ENCODE measurements at places on chromosomes 6 and 20.

DNA sequence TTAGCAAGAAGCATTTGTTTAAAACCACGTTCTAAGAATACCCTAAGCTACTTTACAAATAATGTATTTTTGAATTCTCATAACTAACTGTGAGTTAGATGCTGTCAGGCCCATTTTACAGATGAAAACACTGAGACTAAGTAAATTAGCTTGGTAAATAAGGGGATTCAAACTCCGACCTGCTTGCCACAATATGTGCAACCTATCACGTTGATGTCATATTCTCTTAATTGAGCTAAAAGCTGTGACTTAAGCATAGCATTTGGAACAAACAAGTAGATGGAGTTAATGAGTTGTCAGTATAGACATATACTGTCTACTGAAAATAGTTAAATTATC is 9.4 kb upstream of the PERP start:
- no peak for DNase-seq

DNA sequence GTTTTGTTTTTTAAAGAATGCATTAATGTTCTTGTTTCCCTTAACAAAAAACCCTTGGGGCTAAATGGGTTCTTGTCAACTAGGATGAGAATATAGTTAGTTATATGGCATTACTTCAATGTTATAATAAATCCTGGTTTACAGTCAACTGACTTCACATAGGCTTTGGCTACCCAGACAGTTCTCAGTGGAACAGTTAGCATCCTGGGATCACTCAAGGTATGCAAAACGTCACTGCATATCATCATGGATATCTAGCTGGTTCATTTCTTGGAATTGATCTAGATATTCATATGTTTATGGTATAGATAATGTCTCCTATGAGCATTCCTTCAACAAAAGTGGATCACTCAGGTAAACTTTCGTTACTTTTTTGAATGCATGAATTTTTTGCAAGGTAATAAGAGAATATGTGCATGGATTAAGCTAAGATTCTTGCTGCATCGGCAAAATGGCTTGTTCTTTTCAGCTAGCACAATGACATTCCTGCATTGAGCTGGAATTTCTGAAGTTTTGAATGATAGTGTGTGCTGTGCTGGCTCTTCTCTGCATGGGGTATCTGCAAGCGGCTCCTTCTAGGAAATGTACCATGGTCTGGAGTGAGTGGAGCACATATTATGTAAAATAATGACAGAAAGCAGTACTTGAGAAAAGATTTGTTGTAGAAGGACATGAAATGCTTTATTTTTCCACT is 138.9 kb downstream of the ADGRG6 start:
- no peak for DNase-seq

DNA sequence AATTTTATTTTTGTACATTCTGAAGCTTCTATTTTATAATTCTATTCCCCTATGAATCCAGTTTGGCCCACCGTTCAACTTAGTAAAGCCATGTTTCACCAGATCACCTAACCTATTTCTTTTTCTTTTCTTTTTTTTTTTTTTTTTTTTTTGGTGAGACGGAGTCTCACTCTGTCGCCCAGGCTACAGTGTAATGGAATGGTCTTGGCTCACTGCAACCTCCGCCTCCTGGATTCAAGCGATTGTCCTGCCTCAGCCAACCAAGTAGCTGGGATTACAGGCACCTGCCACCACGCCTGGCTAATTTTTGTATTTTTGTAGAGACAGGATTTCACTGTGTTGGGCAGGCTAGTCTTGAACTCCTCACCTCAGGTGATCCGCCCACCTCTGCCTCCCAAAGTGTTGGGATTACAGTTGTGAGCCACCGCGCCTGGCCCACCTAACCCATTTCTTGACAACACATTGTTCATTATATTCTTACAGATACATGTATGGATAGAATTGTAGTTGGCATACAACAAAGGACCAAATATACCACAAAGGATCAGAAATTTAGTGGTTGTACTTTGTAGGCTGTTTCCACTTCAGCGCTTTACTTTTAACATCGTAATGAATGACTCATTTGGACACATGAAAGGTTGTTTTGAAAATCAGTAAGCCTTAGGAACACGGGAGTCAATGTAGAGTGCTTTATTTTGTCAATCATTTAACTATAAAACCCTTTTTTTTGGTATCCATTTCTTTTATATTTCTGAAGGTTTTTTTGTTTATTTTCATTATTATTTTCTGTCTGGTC is 63.2 kb downstream of the GJA1 start:
- no peak for DNase-seq

GRCh38 chr6:101705866-101706265 is 312.4 kb downstream of the GRIK2 start:
- no peak for DNase-seq

- no peak for DNase-seq
Observed at GRCh38 chr6:82970839-82971238, 94.8 kb downstream of the UBE3D start.

DNA sequence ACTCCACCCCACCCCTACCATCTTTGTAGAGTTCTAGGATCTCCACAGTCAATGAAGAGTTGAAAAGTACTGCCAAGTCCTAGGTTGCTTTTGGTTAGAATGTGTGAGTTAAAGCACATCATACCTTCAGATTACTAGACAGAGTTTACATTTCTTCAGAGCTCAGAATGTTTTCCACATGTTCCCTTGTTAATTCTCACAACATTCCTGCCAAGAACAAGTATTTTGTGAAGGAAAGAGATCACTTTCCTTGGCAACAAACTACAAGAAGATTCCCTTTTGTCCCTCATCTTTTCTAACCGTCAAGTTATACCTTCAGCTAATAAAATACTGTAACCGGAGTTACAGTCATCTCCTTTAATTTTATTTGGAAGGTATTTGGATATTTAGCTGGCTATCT is 266.8 kb downstream of the ZFAND3 start:
- DNase-seq = no peak

GRCh38 chr20:16158976-16159286 is 414.3 kb downstream of the KIF16B start:
- no peak for DNase-seq
